ENCODE measurements at places on chromosomes 2 and 18.
A peak's percentile ranks its signal among the peaks of the same experiment; 100 is the strongest.

- no peak for DNase-seq
These were observed 5.8 kb upstream of the GBX2 start for GRCh38 chr2:236173729-236174607.

GRCh38 chr2:88600038-88600465, 27.2 kb downstream of the EIF2AK3 start:
- DNase-seq = no peak

DNA sequence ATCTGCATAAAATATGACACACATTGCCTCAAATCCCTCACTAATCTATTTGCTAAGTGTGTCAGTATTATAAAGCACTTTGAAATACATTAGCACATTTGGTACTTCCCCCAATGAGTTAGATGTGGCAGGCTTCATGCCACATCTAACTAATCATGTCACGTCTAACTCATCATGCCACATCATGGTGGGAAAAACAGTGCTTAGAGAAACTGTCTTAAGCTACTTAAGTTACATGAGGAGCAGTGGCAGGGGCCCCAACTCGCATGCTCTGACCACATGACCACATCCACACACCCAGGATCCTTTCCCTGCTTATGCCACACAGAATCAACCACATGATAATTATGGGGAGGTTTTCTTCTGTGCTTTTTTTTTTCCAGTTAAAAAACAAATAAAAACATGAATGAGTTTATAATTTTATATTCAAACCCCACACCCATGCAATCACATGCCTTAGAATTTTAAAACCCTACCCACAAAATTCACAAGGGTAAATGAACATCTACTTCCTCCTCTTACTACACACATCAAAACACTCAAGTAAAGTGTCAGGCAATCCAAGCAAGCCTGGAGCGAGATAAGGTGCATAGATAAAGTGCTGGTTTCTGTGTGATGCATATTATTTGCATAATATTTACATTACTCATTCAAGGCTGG, 1.6 kb downstream of the ABCA12 start:
- no peak for DNase-seq

GRCh38 chr18:76451396-76452331, 43.4 kb downstream of the ZNF516 start:
- DNase-seq = peak; percentile 48

GRCh38 chr2:235946590-235946989, 221.6 kb downstream of the GBX2 start:
- no peak for DNase-seq

GRCh38 chr2:161199912-161200701, 39.9 kb downstream of the TANK start:
- DNase-seq = no peak

DNA sequence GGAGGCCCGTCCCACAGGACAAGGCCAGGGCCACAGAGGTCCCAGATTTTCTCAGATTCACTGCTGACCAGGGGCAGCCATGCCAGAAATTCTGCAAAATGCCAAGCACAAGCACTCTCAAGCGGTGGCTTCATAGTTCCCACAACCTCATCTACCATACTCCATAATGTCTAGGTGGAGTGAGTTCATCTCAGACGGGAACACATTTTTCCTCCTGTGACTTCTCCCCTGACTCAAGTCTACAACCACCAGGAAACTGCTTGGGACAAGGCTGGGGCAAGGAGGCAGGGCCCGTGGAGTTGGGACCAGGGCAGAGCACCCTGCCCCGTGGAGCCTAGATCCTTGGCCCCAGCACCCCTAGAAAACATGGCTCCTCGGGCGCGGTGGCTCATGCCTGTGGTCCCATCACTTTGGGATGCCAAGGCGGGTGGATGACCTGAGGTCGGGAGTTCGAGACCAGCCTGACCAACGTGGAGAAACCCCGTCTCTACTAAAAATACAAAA, 150.7 kb upstream of the HAAO start:
- no peak for DNase-seq

DNA sequence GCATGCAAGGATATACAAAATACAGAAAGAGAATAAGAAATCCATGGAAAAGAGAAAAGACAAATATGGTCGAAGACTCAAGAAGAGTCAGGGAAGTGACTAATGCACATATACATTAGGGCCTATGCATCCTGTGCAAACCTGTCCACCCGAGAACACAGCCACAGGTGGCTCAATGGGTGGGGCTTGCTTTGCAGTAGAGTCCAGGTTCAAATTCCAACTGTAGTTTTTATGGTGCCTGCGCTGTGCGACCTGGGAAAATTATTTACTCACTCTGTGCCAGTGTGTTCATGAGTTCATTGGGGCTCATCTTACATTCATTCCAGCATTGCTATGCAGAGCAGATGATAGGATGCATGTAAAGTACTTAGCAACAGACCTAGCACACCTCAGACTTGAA, 244.7 kb downstream of the CTNNA2 start:
- DNase-seq = no peak

GRCh38 chr18:79402977-79403722, 7.4 kb downstream of the NFATC1 start:
- no peak for DNase-seq

DNA sequence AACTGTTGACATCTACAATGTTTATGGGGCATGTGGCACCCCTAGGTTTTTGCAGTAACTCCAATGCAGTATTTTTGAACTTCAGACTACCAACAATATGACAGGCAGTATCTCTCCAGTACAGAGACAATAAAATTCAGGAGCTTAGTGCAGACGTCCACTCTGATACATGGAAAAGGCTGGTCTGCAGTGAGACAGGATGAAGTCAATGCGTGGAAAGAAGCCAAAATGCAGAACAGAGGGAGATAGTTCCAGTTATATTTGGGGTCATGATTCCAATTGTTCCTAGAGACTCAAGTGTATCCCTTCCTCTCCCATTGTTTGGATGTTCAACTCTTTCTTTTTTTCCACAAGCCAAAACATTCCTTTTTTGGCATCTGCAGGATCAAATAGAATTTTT, 18.7 kb upstream of the SMAD2 start:
- DNase-seq = no peak

DNA sequence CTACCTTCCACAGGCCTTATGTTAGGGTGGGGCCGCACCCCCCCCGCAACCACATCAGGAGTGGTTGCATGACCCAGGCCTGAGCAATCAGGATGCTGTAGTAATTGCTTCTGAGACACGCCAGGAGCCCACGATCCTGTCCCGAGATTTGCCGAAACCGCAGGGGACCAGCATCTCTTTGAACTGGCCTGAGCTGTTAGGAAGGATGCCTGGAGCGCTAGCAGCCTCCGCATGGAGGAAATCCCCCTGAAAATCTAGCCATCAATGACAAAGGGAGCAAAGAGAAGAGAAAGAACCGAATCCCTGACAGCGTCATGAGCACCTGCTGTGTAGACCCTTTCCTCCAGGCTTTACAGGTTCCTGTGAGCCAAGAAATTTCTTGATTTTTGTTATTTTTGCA, 8.7 kb upstream of the TEX44 start:
- DNase-seq = no peak

- no peak for DNase-seq
These were observed 55.6 kb upstream of the FAM124B start for GRCh38 chr2:224457408-224458096.

DNA sequence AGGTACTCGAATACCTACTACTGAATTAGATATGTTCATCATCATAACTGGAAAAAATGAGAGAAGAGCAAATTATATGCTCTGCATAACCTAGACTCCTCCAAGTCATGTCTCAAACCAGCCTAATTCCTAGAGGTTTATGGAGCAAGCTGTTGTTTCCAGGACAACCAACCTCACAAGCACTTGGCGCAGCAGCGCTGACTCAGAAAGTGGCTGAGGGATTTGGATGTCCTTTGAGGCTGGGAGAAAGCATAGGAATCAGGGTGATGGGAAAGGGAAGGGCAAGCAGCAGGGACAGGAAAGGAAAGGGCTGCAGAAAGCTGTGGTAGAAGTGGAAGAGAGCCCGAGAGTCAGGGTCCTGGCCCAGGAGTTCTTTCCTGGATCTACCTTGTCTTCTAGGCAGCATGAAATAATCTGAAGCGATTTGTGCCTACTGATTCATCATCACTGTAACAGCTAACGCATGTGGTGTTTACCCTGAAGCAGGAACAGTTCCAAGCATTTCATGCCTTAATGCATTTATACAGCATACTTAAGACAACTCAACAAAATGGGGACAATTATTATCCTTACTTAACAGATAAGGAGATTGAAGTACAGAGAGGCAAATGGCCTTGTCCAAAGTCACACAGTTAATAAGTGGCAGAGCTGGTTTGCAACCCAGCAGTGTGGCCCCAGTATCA, 3.7 kb downstream of the PLEK start:
- no peak for DNase-seq

GRCh38 chr18:25648716-25649260, 296.8 kb upstream of the ZNF521 start:
- no peak for DNase-seq

DNA sequence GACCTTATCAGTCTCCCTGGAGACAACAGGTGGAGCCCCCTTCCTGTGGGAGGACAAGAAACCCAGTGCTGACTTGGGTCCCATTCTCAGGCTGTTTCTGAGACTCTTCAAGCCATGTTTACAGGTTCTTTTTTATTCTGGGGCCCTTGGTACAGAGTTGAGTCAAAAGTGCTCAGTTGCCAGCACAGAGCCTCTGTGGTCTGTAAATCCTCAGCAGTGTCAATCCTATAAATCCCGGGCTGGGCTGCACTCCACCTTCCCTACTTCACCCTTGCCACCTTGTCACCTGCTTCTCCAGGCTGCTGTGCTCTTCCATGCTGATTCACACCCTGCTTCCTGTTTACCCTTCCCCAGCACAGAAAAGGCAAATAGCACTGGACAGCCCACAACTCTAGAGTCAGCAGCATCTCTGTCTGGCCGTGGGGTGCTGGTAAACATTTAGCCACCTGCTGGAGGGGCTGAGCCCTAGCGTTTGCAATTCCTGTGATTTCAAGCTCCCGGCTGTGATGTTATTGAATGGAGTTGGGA, 74.7 kb downstream of the TNFRSF11A start:
- DNase-seq = no peak

DNA sequence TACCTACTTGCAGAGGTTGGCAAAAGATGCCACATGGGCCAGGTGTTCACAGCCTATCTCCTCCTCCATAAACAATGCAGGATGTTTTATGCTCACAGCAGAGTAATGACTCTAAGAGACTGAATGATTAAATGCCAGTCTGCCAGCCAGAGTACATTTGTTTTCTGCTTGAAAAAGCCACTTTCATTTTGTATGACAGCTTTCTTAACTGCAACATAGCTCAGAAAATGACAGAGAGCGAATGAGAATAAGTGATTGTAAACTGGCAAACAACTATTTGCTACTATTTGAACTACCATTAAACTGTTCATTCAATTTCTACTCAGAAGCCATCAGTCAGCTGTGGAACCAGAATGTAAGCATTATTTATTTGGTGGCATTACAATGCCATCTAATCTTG, 50.6 kb upstream of the DCC start:
- DNase-seq = no peak

DNA sequence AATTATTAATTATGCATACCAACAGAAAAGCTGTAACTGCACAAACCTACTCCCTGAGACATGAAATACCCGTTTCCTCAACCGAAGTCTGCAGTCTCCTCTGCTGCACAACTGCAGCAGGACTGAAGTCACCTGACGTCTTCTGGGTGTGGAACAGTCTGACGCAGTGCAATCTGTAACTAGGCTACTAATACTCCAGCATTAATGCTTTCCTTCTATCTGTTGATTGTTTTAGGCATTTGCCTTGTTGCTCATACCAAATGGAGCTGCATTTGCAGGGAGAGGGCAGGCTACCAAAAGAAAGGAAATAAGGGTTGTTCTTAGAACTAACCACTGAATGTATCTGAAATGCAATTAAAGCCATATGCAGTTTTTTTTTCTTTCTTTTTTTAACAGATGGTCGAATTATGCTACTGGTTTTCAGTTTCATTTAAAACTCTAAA, 40.1 kb downstream of the RTN4 start:
- no peak for DNase-seq

DNA sequence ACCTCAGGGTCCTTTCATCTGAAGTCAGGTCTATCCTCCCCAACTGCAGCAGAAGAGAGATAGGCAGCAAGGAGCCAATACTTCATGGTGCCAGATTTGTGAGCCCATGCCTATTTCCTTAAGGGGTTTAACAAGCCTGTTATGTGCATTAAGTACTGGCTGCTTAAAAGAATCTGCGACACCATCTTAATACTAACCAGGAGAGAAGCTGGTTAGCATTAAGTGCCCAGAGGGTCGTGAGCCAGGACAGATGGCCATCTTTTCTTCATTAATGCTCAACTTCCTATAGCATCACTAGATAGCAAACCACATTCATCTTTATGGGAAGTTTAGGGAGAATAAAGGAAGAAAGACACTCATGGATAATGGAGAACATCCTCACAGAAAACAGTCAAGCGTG, 289.1 kb downstream of the ETAA1 start:
- DNase-seq = no peak

DNA sequence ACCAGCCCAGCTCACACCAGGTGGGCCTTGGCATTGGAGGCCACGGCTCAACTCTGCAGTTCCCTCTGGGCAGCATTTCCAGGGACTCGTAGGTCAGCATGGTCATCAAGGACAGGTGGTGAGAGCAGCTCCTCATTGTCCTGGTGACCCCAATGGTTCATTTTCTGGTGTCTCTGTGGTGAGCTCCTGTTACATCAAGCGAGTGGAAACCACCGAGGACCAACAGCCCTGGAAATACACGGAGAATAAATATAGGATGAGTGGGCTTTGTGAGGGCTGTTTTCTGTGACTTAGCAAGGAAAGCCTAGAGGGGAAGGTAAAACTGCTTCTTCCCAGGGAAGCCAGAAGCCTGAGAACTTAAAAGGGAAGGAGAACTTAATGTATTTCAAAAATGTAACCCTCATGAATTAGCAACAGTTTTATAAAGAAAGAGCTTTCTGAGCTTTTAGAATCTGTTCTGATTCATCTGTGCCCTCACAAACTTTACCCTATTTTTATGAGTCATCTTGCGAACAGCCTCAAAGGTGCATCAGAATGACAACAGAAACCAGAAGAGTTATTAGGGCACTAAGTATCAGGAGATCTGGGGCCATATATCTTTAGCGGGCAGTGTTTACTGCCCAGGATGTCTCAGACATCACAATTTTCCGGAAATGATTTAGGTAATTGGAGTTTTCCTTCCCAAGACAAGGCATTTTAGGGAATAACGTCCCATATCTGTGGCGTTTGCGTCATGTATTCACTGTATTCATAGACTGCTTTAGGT, 18.7 kb downstream of the C2orf92 start:
- DNase-seq = no peak

- peak; percentile 82 for DNase-seq
These were observed 61.6 kb downstream of the ST3GAL5 start for GRCh38 chr2:85826990-85827878.

Data from type B pancreatic cell (in vitro differentiated cells).